Upper lobe of right lung (tissue), 1 donor: ENCODE measurements at places on chromosomes 1 and 21. TPM values are rescaled to one million over a fixed set of nuclear protein-coding genes. Genes with fewer than 3 reads are reported as not detected.

OR6K3 gene
- 2.3 TPM for total RNA-seq

RHD gene
- total RNA-seq, result not detected

RHEX gene
- total RNA-seq, result 17.3 TPM

TMEM79 gene
- 3.3 TPM for total RNA-seq

ELF3 gene
- 62.9 TPM for total RNA-seq

RSPH1 gene
- 0.84 TPM for total RNA-seq

F3 gene
- 113 TPM for total RNA-seq

IFNLR1 gene
- total RNA-seq, result 11.1 TPM

SLC5A9 gene
- total RNA-seq, result 4.7 TPM

CA6 gene
- total RNA-seq, result not detected

DNA sequence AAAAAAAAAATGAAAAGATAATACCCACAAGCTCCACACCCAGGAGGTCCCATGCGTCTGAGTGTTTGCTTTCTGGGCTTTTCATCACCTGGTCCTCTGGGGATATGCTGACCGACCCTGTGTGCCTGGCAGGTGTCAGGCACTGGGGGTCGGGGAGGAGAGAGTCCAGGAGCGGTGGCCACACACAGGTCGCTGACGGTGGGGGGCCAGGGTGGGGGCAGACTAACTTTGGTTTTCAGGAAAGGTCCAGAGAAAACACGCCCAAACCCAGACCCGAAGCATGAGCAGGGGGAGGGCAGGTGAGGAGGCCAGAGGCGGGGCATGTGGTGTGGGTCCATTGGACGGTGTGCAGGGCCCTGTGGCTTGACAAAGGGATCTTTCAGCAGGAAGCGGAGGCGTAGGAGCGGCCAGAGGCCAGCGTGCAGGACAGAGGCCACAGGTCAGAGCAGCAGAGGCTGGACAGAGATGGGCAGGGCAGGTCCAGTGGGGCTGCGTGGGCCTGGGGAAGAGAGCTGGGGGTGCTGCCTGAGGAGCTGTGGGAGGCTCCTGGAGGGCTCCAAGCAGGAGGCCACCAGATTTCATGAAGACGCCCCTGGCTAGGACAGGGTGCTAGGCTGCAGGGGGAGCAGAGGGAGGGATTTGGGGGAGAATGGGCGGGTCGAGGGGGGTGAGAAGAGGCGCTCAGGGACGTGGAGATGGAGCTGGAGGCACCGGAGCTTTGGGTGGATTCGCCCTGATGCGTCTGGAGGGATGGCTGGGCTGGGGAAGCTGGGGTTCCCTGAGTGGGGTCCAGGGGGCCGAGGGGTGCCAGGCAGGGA is 15.8 kb downstream of the RNF223 start:
- no peak overlapping the region for H3K27ac ChIP-seq
- no peak for DNase-seq
- H3K4me3 ChIP-seq, result no peak overlapping the region

- no peak overlapping the region for H3K4me3 ChIP-seq
- no peak overlapping the region for H3K27ac ChIP-seq
- H3K4me1 ChIP-seq, result no peaks in the 10 kb centered on the region
- no peak for DNase-seq
- peaks cover 9% of the 10 kb centered on the region for H3K27me3 ChIP-seq
These were observed 3.0 kb downstream of the TFF1 start for GRCh38 chr21:42363312-42363711.

- no peak overlapping the region for H3K27ac ChIP-seq
- no peaks in the 10 kb centered on the region for H3K27me3 ChIP-seq
- H3K36me3 ChIP-seq, result no peaks in the 10 kb centered on the region
- H3K4me3 ChIP-seq, result no peak overlapping the region
- no peak for DNase-seq
- no peaks in the 10 kb centered on the region for H3K4me1 ChIP-seq
These were observed 26.7 kb downstream of the BTG3 start for GRCh38 chr21:17585875-17586450.

DNA sequence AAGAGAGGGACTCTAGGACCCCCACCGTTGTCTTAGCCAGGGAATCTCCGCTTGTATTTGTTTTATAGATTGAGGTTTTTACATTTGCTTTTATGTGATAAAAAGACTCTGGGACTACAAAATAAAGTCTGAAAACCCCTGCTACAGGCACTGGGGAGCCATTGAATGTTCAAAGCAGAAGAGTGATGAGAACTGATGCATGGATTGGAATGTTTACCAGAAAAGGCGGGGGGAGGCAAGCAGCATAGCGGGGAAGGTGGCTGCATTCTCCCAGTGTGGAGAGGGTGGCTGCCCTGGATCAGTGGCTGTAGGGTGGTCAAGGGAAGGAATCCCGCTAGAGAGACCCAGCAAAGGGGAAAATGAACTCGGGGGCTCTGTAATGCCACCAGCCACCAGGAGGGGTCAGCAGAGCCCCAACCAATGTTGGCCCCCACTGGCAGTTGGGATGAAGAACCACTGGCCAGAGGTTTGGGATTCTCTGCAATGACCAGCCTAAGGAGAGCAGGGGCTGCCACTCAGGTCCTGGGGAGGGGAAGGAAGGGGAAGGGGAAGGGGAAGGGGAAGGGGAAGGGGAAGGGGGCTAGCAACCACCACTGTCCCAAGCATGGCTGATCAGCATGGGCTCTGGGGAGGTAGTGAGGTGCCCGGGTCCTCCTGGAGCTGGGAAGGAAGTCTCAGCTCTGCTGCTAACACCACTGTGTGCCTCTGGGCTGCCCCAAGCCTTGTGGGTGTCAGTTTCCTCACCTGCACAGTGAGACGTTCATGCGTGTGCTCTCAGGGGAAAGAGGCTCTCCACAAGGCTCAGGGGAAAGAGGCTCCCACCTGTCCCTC is 19.2 kb upstream of the PEF1 start:
- no peaks in the 10 kb centered on the region for H3K4me1 ChIP-seq
- peak; percentile 73 for DNase-seq
- H3K27me3 ChIP-seq, result no peaks in the 10 kb centered on the region

GRCh38 chr1:87928623-87929022 is 599.9 kb downstream of the LMO4 start:
- H3K4me3 ChIP-seq, result no peak overlapping the region
- H3K36me3 ChIP-seq, result no peaks in the 10 kb centered on the region
- H3K27me3 ChIP-seq, result no peaks in the 10 kb centered on the region
- no peak overlapping the region for H3K27ac ChIP-seq
- H3K4me1 ChIP-seq, result no peaks in the 10 kb centered on the region
- DNase-seq, result no peak

GRCh38 chr1:109756848-109757521 is 6.7 kb downstream of the EPS8L3 start:
- H3K4me3 ChIP-seq, result no peak overlapping the region
- H3K4me1 ChIP-seq, result no peaks in the 10 kb centered on the region
- H3K27me3 ChIP-seq, result no peaks in the 10 kb centered on the region
- no peaks in the 10 kb centered on the region for H3K36me3 ChIP-seq

DNA sequence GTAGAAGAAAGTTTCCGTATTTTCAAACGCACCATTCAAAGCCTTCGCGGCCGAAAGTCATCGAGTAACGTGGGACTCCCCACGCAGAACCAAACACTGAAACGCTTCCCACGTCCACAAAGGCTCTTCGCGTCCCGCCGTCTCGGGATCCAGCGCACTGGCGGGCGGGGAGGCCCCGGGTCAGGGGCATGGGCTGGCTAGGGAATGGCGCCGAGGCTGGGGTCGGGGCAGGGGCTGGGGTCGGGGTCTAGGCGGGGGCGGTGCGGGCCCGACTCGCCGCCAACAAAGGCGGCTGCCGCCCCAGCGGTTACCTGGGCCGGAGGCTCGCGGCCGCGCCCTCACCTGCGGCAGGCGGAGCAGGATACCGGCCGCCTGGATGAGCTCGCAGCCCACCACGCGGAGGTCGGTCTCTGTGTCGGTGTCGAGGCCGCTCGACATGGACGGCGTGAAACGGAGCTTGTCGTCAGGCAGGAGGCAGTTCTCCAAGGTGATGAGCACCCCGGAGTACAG is 403 bp downstream of the CCNL2 start:
- DNase-seq, result no peak
- H3K4me1 ChIP-seq, result peaks cover 22% of the 10 kb centered on the region
- peaks cover 71% of the 10 kb centered on the region for H3K36me3 ChIP-seq
- peak overlapping the region; percentile 99 for H3K4me3 ChIP-seq

- H3K4me1 ChIP-seq, result peaks cover 24% of the 10 kb centered on the region
- no peaks in the 10 kb centered on the region for H3K27me3 ChIP-seq
- H3K27ac ChIP-seq, result no peak overlapping the region
These were observed 42.3 kb downstream of the NFIA start for GRCh38 chr1:61124696-61125095.

DNA sequence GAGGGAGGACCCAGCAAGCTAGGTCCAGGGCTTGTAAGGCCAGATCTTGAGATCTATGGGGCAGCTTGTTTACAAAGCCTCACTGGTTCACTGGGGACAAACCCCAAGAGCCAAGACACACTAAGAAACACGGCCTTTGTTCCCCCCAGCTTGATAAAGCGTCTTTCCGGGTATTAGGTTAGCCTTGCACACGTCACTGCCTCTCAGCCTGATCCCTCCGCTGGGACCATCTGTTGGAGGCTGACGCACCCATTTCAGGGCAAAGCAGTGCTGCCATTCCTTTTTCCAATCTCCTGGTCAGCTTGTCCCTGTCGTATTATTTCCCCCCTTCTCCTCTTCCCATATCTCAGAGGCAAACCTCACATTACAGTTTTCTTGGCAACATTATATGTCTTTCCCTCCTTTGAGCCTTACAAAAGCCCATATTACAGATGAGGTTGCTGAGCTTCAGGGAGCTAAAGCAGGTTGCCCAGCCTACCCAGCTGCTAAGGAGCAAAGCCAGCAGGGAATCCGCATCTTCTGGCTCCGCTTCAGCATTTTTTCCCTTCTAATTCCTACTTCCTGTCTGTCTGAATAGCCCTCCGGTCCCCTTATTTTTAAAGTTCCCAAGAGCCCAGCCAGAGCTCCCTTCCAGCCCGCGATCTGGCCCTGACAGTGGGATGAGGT is 4.1 kb downstream of the HEYL start:
- H3K27me3 ChIP-seq, result no peaks in the 10 kb centered on the region
- H3K4me3 ChIP-seq, result peak overlapping the region; percentile 61
- H3K36me3 ChIP-seq, result peaks cover 9% of the 10 kb centered on the region
- DNase-seq, result no peak
- H3K4me1 ChIP-seq, result no peaks in the 10 kb centered on the region
- H3K27ac ChIP-seq, result peak overlapping the region; percentile 60

DNA sequence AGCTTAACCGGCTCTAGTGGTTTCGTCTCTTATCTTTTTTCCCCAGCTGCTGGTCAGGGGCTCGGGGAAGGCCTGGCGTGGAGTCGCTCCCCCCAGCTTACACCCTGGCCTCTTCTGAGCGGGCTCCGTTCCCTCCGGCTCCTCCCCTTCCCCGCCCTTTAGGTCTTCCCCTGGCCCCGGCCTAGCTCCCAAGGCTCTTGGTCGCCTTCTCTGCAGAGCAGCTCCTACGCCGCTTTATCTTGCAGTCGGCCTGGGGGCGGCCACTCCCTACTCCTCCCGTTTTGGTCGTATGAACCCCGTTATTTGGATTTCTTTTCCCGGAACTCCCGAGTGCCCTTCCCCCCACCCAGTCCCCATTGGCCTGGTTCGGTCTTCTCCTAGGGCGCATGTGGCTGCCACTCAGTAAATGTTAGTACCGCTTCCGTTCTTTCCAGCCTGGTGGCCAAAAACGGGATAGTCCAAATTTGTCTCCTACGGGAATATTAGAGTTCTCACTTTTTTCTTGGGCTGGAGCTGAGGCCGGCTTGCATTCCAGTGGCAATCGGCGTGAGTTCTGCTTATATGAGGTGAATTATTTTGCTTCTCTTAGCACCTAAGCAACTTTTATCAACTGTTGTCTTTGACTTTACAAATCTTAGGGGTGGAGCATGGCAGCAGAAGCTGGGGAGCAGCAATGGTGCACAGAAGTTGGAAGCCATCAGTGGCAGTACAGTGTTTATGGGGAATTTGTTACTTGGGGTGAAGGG is 467 bp downstream of the THRAP3 start:
- no peak for DNase-seq
- H3K27me3 ChIP-seq, result no peaks in the 10 kb centered on the region
- H3K27ac ChIP-seq, result peak overlapping the region; percentile 96
- peak overlapping the region; percentile 90 for H3K4me3 ChIP-seq
- H3K36me3 ChIP-seq, result peaks cover 35% of the 10 kb centered on the region

DNA sequence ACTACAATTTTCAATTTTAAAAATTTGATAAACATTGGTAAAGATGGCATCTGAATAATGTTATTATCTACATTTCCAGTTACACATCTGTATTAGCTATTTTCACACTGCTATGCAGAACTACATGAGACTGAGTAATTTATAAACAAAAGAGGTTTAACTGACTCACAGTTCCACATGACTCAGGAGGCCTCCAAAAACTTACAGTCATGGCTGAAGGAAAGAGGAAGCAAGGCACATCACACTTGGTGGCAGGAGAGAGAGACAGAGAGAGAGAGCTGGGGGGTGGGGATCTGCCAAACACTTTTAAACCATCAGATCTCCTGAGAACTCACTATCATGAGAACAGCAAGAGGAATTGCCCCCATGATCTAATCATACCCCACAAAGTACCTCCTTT is 850.0 kb downstream of the LTN1 start:
- H3K27ac ChIP-seq, result no peak overlapping the region
- no peak overlapping the region for H3K4me3 ChIP-seq
- no peaks in the 10 kb centered on the region for H3K36me3 ChIP-seq
- no peaks in the 10 kb centered on the region for H3K27me3 ChIP-seq

DNA sequence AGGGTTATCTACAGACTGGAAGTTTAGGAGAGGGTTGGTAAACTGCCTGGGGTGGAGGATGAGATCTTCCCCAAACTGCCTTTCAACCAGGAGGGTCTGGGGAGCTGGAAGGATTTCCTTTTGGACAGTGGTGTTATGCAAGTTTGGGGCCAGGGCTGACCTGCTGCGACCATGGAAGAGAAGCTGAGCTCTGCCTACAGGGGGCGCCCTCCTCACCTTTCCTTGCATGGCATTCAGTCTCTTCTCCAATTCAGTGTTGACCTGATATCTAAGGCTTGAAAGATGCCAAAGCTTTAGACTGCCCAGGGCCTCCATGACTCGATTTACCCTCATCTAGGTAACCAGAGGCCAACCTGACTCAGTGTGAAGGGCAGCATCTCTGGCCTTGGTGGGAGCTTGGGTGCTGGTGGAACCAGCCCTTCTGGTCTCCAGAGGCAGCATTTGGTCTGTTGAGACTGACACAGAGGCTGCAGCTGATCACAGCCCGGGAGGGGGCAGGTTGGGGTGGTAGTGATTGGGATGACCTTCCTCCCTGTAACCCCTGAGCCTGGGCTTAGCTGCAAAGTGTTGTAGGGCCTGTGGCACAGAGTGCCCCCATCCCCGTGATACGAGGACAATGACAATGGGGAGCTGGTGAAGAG is 170.0 kb downstream of the GRIK3 start:
- H3K36me3 ChIP-seq, result no peaks in the 10 kb centered on the region
- H3K4me3 ChIP-seq, result no peak overlapping the region
- DNase-seq, result no peak
- H3K4me1 ChIP-seq, result no peaks in the 10 kb centered on the region
- H3K27ac ChIP-seq, result no peak overlapping the region

GRCh38 chr1:182453631-182454030 is 3.7 kb downstream of the RGSL1 start:
- H3K4me3 ChIP-seq, result no peak overlapping the region
- DNase-seq, result no peak
- H3K27ac ChIP-seq, result no peak overlapping the region
- H3K27me3 ChIP-seq, result no peaks in the 10 kb centered on the region
- no peaks in the 10 kb centered on the region for H3K4me1 ChIP-seq

- peaks cover 8% of the 10 kb centered on the region for H3K36me3 ChIP-seq
- H3K27ac ChIP-seq, result no peak overlapping the region
- H3K4me3 ChIP-seq, result no peak overlapping the region
- no peak for DNase-seq
- peaks cover 17% of the 10 kb centered on the region for H3K4me1 ChIP-seq
These were observed 57.0 kb upstream of the RAVER2 start for GRCh38 chr1:64687725-64688327.
